ENCODE measurements at places on chromosomes 2 and 18.

DNA sequence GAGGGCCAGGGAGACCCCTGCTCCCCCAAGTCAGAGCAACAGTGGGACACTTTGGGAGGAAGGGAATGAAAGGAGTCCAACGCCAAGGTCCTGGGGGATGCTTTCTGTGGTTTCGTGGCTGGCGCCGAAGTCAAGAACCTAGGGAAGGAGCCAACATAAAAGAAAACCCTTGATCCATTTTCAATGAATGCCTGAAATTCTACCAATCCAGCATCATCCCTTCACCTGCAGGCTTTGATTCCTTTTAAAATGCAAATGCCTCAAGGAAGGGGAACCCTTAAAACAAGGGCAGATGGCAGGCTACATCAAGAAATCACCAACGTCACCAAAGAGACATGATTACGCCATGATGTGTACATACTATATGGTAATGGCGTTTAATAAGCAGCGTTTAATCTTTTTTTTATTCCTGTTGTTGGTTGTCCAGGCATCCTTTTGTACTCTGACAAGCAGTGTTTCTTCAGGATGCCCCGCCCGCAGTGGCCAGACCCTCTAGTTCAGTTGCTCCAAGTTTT is 123.3 kb upstream of the SLC1A4 start:
- DNase-seq, result no peak

- peak; percentile 88 for DNase-seq
Measured at GRCh38 chr18:58493516-58494253, 135.2 kb downstream of the ALPK2 start.

DNA sequence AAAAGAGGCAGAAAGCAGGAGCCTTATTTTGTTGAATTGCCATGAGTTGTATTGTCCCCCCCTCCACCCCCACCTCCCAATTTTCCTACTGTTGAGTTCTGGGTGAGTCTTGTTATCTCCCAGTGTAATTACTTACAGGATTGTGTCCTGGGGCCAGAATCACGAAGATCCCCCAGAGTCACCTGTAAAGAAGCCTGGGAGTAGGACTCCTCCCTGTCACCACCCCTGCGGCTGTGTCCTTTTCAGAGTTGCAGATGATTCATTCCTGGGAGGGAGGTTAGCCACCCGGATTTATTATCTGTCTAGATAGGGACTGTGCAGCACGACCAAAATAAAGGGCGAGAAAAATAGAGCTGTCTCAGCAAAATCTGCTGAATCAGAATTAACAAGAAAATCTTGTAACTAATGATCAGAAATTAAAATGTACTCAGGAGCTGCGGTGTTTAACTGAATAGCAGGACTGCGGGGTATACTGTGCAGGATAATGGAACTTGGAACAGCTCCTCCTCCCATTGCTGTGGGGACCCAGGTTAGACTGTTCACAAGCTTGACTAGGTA is 81.7 kb upstream of the CAPN13 start:
- no peak for DNase-seq

DNA sequence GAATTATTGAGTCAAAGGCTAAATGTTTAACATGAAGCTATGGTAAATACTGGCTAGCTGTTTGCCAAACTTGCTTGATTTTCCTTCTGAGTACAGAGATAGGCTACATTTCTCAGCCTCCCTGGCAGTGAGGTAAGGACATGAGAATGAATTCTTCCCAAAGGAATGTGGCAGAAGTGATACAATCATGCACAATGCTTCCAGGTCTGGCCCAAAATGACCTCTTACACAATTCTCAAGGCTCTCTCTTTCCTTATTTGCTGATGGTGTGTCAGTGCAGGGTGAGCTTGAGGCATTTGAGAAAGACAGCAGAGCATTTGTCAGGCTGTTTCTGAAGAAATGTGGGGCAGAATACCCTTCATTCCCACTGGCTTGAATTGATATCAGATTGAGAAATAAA is 95.6 kb upstream of the NABP1 start:
- DNase-seq, result no peak

GRCh38 chr2:43898838-43899346 is 60.1 kb downstream of the ABCG8 start:
- DNase-seq, result no peak
